ENCODE measurements at places on chromosomes 16 and 17. TPM values are rescaled to one million over a fixed set of nuclear protein-coding genes. Genes with fewer than 3 reads are reported as not detected.

The RRAD gene
- 5.1 TPM for total RNA-seq

The TNFRSF12A gene
- 184 TPM for total RNA-seq

The DPEP1 gene
- 0.24 TPM for total RNA-seq

The ASB16 gene
- not detected for total RNA-seq

The TSPAN10 gene
- 2.1 TPM for total RNA-seq

The TMEM114 gene
- not detected for total RNA-seq

The KRT15 gene
- total RNA-seq, result 3.4 TPM

The RUNDC1 gene
- total RNA-seq, result 4.7 TPM

The KIF19 gene
- total RNA-seq, result not detected

The CLEC3A gene
- not detected for total RNA-seq

The TPSD1 gene
- total RNA-seq, result not detected

The CACNG1 gene
- total RNA-seq, result not detected

The GRIN2A gene
- 0.59 TPM for total RNA-seq

The UTS2R gene
- total RNA-seq, result not detected

The HSF4 gene
- 3.7 TPM for total RNA-seq

The TM4SF5 gene
- total RNA-seq, result not detected

The FN3K gene
- 0.68 TPM for total RNA-seq

The ALOXE3 gene
- not detected for total RNA-seq

The OR3A2 gene
- not detected for total RNA-seq

The AP2B1 gene
- 64.0 TPM for total RNA-seq

The HID1 gene
- total RNA-seq, result 0.10 TPM

The PDE6G gene
- total RNA-seq, result 0.29 TPM

The G6PC1 gene
- not detected for total RNA-seq

The C1QL1 gene
- 8.2 TPM for total RNA-seq

Data from RPMI7951 (cell line).